HTR-8/SVneo (cell line): ENCODE measurements at places on chromosomes 7 and 10.
A peak's percentile ranks its signal among the peaks of the same experiment; 100 is the strongest.

GRCh38 chr7:128259131-128260061, 18.3 kb downstream of the LEP start:
- no peak for DNase-seq

- DNase-seq = no peak
Observed at GRCh38 chr10:7231509-7232414, 179.1 kb downstream of the SFMBT2 start.

GRCh38 chr7:19145434-19146115, 354 bp upstream of the FERD3L start:
- no peak for DNase-seq

DNA sequence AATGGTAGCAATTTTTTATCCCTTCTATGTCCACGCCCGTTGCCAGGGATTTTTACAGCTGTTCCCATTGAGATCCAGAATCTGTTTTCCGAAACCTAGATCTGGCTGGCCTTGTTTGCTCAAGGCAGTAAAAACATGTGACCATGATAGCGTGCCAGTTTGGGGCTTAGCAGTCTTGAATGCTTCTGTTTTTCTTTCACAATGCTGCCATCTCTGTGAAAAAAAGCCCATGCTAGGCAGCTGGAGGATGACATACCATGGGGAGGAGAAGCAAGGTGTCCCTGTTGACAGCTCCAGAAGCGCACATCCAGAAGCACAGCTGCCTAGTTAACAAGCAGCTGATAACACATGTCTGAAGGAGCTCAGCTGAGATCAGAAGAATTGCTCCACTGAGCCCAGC, 2.2 kb upstream of the ZNF92 start:
- DNase-seq = no peak

GRCh38 chr10:131310142-131310541, 1.4 kb downstream of the TCERG1L start:
- no peak for DNase-seq

DNA sequence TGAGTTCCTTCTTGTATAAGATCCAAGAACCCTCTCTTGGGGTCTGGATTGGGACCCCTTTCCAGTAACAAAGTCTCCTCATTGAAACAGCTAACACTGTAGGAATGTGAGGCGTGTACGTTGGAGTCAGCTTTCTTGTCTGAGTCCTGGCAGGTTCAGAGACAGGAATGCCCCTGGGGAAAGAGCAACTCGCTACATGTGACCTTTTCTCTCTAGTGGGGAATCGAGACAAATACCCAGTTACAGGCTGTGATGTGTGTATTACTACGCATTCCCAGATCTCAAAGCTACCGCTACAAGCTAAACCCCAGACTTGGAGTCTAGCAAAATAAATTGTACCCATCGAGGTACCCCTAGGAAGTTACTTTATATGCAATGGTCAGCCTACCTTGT, 85.6 kb upstream of the FRMD4A start:
- DNase-seq = peak; percentile 17

DNA sequence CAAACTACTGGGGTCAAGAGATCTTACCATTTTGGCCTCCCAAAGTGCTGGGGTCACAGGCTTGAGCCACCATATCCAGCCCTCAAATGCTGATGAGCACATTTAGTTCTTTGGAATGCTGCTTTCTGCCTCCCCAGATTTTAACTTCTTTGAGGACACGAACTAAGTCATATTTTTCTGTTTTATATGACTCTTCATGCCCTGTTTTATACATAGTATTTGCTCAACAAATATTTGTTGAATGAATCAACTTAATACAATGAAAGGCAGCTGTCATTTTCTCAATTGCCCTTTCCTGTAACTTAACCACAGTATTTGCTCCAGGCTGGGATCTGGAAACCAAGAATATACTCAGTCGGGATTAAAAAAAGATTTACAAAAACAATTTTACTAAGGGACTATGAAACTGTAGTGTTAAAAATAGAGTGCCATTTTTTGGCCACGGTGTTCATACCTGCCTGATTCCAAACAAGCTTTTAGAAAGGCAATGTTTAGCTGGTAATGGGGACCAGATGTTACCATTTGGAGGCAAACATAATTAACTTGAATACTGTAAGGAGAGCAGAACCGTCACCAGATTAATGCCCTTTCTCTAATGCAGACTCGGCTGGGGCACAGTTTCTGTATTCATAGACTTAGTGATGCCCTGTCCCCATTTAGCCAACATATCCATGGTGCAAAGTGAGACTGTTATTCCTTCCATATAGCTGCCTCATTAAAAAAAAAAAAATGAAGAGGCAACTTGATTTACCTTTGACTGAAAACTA, 117.6 kb downstream of the NRP1 start:
- peak; percentile 49 for DNase-seq

GRCh38 chr10:88841316-88842111, 10.1 kb downstream of the ANKRD22 start:
- no peak for DNase-seq

- DNase-seq = no peak
Observed at GRCh38 chr10:62904281-62904875, 88.2 kb upstream of the EGR2 start.

GRCh38 chr7:148304083-148304335, 286.6 kb upstream of the C7orf33 start:
- DNase-seq = no peak

DNA sequence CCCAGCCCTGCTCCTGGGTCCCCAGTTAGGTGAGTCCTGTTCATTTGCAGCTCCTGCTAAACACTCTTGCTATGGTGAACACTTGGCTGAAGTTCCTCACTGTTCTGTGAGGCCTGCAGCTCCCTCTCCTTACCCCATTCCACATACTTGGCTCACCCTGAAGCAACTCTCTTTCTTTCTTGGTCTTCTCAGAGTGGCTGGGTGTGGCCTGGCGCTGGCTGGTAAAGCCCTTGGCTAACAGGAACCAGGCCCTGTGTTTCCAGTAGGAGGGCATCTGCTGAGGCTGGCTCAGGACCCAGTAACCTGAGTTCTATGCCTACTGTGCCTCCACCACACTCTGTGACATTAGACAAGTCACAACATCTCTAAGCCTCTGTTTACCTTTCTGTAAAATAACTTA, 53.1 kb upstream of the COL13A1 start:
- no peak for DNase-seq

DNA sequence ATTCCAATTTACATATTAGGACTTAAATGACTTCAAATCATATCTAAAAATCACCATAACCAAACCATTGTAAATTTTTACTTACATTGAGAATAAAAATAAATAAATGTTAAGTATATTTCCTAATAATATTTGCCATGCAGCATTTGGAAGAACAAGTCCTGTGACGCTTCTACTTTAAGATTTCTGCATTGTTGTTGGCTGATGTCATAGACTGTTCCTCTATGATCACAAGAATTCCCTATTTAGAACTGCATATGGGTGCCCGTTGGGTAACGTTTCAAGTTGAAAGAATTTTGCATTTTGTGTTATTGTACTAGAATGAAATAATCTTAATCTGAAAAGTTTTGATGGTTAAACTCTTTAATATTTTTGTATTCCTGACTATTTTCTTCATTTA, 5.1 kb upstream of the ITGB1 start:
- no peak for DNase-seq

DNA sequence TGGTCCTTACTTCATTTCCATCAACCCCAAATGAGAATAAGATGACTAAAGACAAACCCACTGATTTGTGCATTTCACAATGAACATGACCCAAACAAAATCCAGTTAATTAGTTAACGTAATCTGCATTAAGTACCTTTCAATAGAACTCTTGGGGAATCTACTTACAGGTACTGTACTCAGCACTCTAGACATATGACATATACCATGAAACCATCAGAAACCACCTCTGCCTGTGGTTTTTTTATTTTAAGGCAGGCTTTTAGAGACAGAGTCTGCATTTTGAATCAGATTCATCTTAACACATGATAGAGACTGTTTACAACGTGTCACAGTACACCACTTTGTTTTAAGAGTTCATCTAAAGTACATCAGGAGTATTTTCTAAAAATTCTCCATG, 168.4 kb downstream of the BTAF1 start:
- no peak for DNase-seq

DNA sequence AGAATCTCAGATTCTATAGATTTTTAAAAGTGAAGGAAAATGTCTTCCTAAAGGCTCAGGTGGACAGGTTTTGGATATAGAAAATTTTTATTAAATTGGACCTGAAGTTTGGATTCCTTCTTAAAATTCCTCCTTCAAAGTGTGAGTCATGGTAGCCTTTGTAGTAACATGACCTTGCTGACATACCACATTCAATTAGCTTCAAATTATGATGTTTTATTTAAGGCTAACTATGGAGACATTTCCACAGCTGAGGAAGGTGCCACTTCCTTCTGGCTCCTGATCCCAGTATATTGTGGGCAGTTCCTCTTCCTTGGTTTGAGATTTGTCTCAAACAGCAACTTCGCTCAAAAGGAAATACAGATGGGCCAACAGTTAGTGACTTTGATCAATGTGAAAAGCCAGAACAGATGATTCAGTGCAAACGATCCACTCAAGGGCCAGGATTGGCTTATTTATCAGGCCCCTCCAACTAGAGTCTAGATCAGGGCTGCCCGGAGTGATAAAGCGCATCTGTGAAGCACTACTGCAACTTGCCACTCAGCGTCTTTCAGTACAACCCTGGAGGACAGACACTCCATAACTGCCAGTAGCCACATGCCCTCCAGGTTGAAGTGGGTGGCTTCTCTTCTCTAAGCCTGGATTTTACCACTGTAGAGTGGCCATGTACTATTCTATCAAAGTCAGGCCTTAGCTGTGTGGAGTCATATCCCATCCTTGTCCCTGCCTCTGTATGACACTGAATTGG, 573.5 kb downstream of the KIF20B start:
- DNase-seq = no peak

DNA sequence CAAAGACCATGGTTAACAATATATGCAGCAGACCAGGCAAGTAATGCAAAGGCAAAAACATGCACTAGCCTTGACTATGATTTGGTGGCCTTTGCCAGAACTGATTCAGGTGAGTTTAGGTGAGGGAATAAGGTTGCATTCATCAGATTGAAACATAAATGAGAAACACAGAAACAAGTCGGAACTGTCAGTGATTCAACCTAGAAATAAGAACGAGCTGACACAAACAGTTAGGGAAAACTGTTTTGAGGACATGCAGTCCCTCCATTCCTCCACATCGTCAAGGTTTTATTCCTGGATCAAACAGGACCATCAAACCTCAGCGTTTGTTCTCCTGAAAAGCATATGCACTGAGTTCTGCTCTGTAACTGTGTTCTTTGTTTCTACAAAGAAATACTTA, 1.8 kb downstream of the ZNF248 start:
- no peak for DNase-seq

- no peak for DNase-seq
Observed at GRCh38 chr7:94414481-94414880, 19.8 kb downstream of the COL1A2 start.

- DNase-seq = no peak
Observed at GRCh38 chr7:76332078-76332477, 26.7 kb downstream of the YWHAG start.

GRCh38 chr10:79014796-79015195, 54.0 kb upstream of the ZMIZ1 start:
- no peak for DNase-seq

DNA sequence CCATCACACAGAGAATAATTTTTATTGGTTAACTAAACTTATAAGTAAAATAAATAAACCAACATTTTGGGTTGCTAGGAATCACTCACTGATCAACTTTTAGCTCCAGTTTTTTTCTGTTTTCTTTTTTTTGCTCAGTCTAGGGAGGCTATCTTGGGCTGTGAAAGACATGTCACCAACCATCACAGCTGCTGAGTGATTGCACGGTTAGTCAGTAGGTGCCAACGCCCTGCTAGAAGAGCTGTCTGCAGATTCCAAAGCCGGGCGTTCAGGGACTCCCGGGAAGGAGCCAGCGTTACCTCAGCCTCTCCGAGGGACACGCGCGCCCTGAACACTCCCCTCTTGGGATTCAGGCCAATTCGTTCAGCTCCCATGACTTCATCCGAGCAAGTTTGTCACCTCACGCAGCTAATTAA, 604 bp upstream of the STAM start:
- peak; percentile 51 for DNase-seq

DNA sequence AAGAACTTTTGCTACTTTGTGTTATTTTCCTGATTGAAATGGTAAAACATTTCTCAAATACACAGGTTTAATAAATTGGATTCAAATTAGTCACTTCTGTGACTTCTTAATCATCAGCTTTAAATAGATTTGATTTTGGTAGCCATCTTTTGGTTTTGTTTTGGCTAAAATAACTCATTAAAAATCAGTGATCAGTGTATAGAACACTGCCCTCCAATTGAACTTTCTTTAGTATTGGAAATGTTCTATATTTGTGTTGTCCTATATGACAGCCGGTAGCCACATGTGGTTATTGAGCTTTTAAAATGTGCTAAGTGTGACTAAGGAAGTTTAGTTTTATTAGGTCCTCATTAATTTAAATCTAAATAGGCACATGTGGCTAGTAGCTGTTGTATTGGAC, 50.4 kb downstream of the GLCCI1 start:
- DNase-seq = no peak

GRCh38 chr10:47152861-47153349, 147.1 kb upstream of the GDF10 start:
- no peak for DNase-seq

GRCh38 chr7:112470194-112470593, 10.6 kb upstream of the LSMEM1 start:
- no peak for DNase-seq

GRCh38 chr7:148264933-148265557, 325.5 kb upstream of the C7orf33 start:
- DNase-seq = peak; percentile 21

DNA sequence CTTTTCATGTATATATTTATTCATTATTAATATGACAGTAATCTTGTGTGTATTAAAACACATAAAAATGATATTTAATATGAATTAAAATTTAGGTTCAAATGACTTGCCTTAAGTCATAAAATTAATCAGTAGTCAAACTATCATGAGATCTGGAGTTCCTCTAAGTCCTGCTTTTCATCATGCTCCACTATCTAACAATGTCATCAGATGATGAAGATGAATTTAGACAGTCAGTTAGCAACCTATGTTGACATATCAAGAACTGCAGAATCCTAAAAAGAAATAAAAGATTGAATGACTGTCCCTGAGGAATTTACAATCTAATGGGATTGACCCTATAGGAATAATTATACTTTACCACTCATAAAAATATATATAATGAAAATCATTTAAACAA, 7.1 kb downstream of the CABCOCO1 start:
- DNase-seq = no peak

GRCh38 chr7:135239263-135239662, 5.6 kb downstream of the STRA8 start:
- no peak for DNase-seq

GRCh38 chr7:101941481-101942383, 124.3 kb downstream of the CUX1 start:
- no peak for DNase-seq

- DNase-seq = peak; percentile 34
Observed at GRCh38 chr7:100799037-100799896, 28.1 kb downstream of the EPHB4 start.

- no peak for DNase-seq
Observed at GRCh38 chr10:83605783-83606630, 533.3 kb upstream of the GHITM start.

GRCh38 chr7:128112781-128113221, 81.6 kb upstream of the LRRC4 start:
- DNase-seq = no peak
